CD4-positive, alpha-beta T cell treated with Interferon gamma for 1 hour (primary cell): ENCODE measurements at places on chromosomes 7 and 10.

GRCh38 chr10:51384971-51385370 is 310.7 kb downstream of the PRKG1 start:
- DNase-seq: no peak

DNA sequence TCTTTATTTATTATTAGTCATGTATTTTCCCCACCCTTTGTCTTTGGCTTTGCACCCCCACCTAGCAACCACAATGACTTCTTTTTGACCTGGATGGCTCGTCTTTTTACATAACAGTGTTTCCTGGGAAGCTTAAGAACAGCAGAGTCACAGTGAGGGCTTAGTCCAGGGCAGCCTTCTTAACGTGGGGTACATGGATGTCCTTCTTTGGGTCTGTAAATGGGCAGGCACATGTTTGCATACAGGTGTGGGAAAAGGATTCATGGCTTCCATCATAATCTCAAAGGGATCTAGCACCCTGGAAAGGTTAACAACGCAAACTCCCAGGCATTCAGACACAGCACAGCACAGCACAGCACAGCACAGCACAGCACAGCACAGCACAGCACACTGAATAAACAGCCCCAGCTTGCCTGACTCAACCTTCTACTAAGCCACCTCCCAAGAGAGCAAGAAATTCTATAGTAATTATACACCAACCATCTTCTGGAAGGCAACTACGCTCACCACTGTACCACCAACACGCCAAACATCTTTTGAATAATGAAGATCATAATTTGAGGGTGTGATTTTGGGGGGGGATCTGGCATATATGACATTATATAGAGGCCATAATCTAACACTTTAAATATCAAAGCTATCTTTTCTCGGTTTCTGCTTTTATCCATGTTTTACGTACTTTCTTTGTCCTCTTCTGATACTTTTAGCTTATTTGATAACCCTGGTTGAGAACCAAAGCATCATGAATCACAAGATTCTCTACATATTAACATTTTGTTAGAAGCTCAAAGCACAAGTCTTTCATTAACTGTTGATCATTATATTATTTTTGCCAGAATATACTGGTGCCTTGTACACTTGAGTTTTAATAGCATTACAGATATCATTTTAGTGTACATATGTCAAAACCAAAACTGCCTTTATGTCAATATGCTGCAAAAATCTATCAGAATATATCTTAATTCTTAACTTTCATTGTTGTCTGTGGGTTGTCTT is 177.2 kb upstream of the KLF14 start:
- no peak for DNase-seq

GRCh38 chr10:89348481-89348880 is 20.7 kb downstream of the IFIT3 start:
- no peak for DNase-seq

DNA sequence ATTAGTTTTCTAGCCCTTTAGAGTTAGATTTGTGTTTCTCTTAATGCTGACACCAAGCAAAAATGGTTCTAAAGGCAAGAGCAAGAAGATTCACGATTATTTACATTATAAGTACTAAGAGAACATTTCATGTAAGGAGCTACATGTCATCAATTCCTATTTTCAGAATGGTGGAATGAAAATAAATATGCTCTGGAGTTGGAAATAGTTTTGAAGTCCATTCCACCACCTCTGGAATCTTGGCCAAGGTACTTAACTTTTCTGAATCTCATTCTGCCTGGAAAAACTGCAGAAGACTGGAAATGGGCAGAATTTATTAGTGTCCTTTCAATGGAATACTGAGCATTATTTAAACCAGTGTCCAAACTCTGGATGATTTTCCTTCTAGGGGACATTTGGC is 125.1 kb upstream of the RAB11FIP2 start:
- no peak for DNase-seq

GRCh38 chr10:79582096-79582495 is 21.9 kb upstream of the SFTPA2 start:
- no peak for DNase-seq

- DNase-seq: no peak
Observed at GRCh38 chr10:48564466-48565160, 40.3 kb downstream of the ARHGAP22 start.

DNA sequence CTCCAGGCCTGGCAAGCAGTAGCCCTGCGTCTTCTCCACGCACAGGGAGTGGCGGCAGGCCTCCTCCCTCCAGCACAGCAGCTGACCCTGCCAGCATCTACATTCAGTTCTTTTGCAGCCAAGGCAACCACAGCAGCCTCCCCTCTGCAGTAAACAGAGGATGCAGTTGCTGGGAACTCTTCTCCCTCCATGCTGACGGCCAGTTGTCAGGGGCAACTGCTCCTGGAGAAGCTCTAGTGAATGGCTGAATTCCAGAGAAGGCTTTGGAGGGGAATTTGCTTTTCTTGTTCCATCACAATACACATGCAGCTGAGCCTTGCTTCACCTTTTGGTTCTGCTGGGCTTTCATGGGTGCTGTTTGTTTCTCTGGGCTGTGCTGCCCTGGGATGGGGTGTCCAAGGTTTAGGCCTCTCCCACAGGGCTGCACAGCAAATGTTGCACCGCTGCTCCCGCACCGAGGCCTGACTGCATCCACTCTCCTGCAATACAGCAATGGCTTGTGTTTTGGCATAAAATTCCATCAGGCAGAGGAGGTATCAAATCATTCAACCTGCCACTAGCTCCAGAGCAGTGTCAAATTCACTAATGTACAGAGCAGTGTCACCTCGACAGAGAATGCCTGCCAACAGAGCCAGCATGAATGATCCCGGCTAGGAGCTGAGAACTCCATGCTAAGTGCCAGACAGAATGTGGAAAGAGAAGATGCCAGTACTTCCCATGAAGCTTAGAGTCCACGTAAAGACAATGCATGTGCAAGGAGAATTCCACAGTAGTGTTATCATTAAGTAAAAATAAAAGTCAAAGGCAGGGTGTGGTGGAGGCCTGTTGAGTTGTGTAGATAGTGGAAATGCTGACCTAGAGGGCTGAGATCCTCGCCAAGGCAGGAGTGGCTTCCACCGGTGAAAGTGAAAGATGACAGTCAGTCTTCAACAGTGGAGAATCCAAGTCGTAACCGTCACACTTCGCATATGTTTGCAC is 399.6 kb downstream of the DPP6 start:
- no peak for DNase-seq

DNA sequence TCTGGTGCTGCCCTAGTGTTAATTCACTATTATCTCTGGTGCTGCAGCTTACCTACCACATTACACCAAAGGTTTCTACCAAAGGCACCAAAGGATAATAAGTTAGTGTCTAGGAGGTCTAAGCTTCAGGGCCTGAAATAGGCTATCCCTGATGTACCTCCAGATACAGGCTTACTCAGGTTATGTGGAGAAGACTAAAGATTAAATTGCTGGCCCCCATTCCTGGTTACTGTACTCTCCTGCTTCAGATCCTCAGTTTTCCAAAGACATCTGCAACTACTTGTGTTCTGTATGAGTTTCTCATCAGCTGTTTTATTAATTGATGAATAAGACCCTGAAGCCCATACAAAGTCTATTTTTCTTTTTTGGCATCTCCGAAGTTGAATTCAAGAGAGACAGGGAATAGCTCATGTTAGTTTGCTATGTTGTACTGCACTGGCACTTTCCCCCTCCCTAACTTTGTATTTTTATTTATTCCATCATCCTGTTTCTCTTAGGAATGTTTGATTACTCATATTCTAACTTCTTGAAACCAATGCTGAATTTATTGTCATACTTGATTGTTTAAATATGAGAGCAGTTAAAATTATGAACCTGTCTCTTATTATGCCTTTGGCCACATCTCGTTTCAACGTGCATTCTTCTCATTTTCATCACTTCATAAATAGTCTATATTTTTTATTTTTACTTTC is 85.9 kb downstream of the PON1 start:
- no peak for DNase-seq

DNA sequence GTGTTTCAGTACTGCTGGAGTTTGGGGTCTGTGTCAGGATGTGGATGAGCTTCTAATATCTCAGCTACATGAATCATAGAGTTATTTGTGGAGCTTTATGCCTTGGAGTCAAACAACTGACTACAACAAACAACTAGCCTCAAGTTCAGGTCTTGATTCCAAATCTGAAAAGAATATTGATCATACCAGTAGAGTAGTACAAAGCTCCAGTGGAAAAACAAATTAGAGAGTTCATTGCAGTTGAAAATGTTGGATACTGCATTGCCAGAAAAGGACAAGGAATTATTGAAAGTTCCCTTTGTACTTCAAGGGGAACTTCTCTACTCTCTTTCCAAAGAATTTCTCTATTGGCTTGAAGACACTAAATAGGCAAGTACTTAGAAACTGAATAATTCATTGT is 117.6 kb upstream of the CTTNBP2 start:
- no peak for DNase-seq

- no peak for DNase-seq
Observed at GRCh38 chr7:137480824-137481365, 137.4 kb upstream of the PTN start.

DNA sequence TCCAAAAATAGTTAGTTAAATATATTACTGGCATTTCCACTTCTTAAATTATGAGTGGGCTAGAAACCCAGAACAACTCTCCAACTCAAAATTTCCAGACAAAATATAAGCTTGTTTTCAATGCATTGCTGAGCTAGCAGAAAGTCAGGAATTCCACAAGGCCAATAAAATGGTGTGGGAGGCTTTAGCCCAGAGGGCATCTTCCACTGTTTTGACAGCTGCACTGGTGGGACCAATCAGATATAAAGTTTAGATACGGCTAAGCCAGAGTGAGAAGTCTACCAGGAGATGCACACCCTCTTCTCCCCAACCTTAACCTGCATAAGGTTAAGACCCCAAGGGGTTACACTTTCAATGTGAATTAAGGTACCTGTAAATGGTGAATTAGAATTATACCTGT is 76.6 kb downstream of the AMPH start:
- no peak for DNase-seq

DNA sequence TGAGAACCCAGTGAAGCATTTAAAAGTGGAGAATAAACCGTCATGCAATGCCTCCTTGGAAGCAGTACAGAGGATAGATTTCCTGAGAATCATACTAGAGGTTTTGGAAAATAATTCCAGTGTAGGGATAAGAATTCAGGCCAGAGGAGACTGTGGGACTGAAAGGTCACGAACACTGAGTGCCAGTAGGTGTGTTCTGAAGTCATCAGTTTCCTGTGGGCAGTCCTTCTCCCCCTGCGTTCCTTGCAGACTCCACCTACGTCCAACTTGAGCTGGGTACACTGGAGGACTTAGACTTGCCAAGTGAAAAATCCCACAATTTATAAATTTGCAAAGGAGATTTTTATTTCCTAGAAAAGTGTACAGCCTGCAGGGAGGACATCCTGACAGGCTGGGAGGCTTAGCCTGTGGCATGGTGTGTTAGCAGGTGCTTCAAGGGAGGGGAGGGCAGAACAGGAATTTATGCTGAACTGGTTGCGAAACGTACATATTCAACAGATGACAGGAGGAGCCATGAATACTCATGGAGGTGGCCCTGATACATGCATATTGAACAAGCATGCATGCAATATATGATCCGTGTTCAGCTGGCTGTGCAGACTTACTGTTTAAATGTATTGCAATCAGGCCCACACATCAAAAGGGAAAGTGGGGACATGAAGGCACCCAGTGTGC is 72.9 kb upstream of the POM121L12 start:
- DNase-seq: no peak

- no peak for DNase-seq
Observed at GRCh38 chr10:11322698-11323097, 288.8 kb downstream of the USP6NL start.

GRCh38 chr7:30027065-30027456 is 559 bp upstream of the FKBP14 start:
- DNase-seq: peak; percentile 9

DNA sequence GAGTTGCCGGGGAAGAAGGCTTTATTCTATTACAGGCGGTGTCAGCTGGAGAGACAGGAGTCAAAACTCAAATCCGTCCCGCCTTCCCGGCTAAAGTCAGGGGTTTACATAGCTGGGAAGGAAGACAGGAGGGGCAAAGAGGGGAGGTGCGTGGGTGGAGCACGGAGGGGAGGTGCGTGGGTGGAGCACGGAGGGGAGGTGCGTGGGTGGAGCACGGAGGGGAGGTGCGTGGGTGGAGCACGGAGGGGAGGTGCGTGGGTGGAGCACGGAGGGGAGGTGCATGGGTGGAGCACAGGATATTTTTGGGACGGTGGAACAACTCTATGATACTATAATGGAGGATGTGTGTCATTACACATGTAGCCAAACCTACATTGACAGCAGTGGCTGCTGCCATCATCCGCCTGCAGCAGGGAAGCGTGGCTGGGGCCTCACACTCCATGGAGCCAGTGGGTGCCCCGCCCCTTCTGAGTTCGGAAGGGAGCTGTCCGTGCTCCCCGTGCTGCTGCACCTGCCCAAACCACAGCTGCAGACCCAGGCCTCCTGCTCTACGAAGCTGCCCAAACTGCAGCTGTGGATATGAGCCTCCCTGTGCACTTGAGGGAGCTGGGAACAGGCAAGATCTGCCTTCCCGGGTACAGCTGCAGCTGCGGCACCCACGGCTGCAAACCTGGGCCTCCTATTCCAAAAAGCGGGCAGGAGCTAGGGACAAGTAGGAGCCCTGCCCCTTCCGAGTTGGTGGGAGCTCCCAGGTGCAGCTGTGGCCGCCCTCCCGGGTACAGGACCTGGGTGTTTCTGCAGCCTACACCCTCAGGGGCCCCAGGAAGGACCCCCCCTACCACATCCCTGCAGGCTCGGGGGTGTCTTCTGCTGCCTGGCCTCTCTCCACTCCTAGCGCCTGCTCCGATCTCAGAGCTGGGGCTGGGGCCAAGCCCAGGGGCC is 119.4 kb downstream of the DYNC2I1 start:
- no peak for DNase-seq

DNA sequence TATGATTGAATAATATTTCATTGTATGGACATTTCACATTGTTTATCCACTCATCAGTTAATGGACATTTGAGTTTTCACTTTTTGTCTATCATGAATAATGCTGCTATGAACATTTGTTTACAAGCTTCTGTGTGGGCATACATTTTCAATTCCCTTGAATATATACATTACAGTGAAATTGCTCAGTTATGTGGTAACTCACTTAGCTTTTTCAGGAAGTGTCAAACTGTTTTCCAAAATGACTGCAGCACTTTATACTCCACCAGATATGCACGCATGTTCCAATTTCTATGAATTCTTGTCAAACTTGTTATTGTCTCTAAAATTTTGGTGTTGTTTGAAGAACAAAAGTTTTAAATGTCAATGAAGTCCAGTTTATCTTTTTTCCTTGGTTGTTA is 401.2 kb downstream of the THSD7A start:
- no peak for DNase-seq

- no peak for DNase-seq
Observed at GRCh38 chr10:112919721-112920120, 30.3 kb upstream of the TCF7L2 start.

GRCh38 chr7:37718585-37718984 is 35.0 kb downstream of the GPR141 start:
- no peak for DNase-seq
